ENCODE measurements at places on chromosomes 5 and 9. TPM values are rescaled to one million over a fixed set of nuclear protein-coding genes. Genes with fewer than 3 reads are reported as not detected.

Gene PTGES
- 2.1 TPM for total RNA-seq

Gene HAPLN1
- 1.8 TPM for total RNA-seq

Gene GCNT1
- 4.2 TPM for total RNA-seq

Gene STK32A
- total RNA-seq = 8.4 TPM

Gene OGN
- 0.62 TPM for total RNA-seq

Gene RORB
- 47.0 TPM for total RNA-seq

Gene UGT3A2
- 0.35 TPM for total RNA-seq

Gene FBP1
- 1.1 TPM for total RNA-seq

Gene CDC20B
- total RNA-seq = not detected

Gene IL7R
- 1.1 TPM for total RNA-seq

Gene RIMOC1
- 32.1 TPM for total RNA-seq

Gene FBXL7
- total RNA-seq = 13.3 TPM

Gene MYO10
- 66.7 TPM for total RNA-seq

Gene TMEM167A
- 67.7 TPM for total RNA-seq

Gene ST8SIA4
- 6.5 TPM for total RNA-seq

Gene FGF1
- 141 TPM for total RNA-seq

Gene OR2V2
- total RNA-seq = not detected

Gene IRX1
- total RNA-seq = not detected

Gene SCGB3A2
- not detected for total RNA-seq

Gene SEC61B
- 36.1 TPM for total RNA-seq

Gene CBY3
- not detected for total RNA-seq

Gene SAPCD2
- 4.6 TPM for total RNA-seq

Gene PTGER4
- total RNA-seq = 3.5 TPM

Gene CXCL14
- total RNA-seq = 31.7 TPM

Gene FAM174A
- total RNA-seq = 21.8 TPM

Gene PPP3R2
- 1.1 TPM for total RNA-seq

Gene MYOZ3
- 2.3 TPM for total RNA-seq

Gene COL15A1
- total RNA-seq = 0.94 TPM

Gene NUTM2G
- total RNA-seq = not detected

Gene SPRY4
- 10.3 TPM for total RNA-seq

Gene PCDHB8
- total RNA-seq = 10.3 TPM

Gene ADAMTSL2
- 14.6 TPM for total RNA-seq

Gene MOB3B
- total RNA-seq = 37.8 TPM

Gene FOXD4L4
- 1.3 TPM for total RNA-seq

Gene RASGRF2
- total RNA-seq = 103 TPM

Gene KIF20A
- not detected for total RNA-seq

Gene ROR2
- total RNA-seq = 1.4 TPM

Gene ZDHHC11
- 70.6 TPM for total RNA-seq

Gene GABRB2
- total RNA-seq = 174 TPM
